PC-9 (cell line): ENCODE measurements at places on chromosomes 5 and 9. TPM values are rescaled to one million over a fixed set of nuclear protein-coding genes. Genes with fewer than 3 reads are reported as not detected.

Gene WNK2
- total RNA-seq: 44.6 and 61.3 TPM in 2 replicates

Gene RASEF
- total RNA-seq: 10.8 and 12.8 TPM in 2 replicates

Gene INSL6
- total RNA-seq: not detected in 2 replicates

Gene FST
- total RNA-seq: 0.63 and 0.65 TPM in 2 replicates

Gene CCL27
- total RNA-seq: 0.44 and 0.98 TPM in 2 replicates

Gene LECT2
- not detected in 2 replicates for total RNA-seq

Gene TNFSF15
- total RNA-seq: 0.33 and 0.55 TPM in 2 replicates

GRCh38 chr9:100204796-100205195, 105.8 kb downstream of the INVS start:
- no peak for DNase-seq

GRCh38 chr5:16776611-16777251, 159.4 kb downstream of the MYO10 start:
- DNase-seq: no peak

DNA sequence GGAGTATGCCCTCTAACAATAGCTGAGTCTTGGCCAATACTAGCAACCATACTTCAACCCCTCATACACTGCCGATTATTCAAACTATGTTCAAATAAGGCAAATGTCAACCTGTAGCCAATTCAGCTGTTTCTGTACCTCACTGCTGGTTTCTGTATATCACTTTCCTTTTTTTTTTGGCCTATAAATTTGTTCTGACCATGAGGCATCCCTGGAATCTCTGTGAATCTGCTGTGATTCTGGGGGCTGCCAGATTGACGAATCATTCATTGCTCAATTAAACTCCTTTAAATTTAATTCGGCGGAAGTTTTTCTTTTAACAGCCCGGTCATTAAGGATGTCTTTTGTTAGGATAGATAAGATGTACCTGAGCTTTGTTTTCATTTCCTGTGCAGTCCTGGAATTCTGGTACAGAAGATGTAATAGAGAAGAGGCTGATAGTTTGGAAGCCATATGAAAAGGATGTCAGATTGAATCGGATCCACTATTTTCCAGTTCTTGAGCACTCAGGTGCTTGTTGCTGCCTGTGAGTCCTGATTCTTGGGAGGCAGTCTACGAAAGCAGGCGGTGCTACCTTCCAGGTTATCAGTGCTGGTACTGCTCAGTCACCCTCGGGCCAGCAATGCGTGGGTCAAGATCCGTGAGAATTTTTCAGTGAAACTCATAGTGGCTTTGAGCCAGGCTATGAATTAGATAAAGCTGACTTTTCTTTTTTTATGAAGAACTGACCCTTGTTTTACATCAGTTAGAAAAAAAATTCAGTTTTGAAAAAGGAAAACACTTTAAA, 106.2 kb upstream of the TUT7 start:
- DNase-seq: no peak

DNA sequence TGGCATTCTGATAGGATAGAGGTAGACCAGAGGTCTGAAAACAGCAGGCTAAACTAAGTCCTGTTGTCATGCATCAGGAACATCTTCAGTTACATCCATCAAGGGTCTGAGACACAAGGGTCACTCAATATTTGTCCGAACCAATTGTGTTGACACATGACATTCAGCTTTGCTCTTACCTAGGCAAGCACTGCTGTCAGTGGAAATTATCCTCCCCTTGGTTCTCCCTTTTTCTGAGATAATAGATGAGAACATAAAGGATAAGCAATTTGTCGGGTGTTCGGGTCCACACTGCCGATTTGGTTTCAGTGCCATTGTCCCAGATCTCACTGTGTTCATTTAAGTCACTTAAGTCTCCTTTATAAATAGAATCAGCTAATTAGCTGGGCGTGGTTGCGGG, 148.3 kb upstream of the MSX2 start:
- DNase-seq: no peak

GRCh38 chr9:128919402-128920089, 1.2 kb upstream of the PHYHD1 start:
- DNase-seq: no peak

DNA sequence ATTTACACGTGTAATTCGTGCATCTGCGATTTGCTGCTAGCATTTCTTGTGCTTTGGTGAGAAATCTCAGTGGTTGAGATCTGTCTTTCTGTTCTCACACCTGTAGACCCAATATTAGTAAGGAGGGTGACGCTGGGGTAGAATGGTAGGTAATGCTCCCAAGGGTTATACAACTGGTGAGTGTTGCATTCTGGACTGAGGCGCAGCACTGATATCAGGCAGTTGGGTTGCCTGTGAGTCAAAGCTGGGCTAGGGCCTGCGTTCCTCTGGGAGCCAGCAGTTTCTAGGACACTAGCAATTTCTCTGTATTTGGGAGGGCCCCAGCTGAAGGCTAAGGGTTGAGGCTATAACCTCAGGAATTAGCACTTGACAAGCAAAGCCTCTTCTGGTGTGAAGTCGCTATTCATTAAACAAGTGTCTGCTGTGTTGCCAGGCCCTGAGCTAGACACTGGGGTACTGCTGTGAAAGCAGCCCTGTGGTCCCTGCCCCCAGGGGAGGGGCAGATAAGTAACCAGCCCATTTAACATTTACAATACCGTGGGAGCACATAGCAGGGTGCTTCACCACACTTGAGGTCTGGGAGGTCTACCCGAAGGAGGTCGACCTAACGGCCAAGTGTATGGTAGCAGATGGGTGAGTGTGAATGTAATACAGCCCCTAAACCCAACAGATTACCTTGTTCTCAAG, 28.7 kb downstream of the LARP1 start:
- DNase-seq: no peak

GRCh38 chr5:111748304-111748763, 8.7 kb downstream of the NREP start:
- no peak for DNase-seq

DNA sequence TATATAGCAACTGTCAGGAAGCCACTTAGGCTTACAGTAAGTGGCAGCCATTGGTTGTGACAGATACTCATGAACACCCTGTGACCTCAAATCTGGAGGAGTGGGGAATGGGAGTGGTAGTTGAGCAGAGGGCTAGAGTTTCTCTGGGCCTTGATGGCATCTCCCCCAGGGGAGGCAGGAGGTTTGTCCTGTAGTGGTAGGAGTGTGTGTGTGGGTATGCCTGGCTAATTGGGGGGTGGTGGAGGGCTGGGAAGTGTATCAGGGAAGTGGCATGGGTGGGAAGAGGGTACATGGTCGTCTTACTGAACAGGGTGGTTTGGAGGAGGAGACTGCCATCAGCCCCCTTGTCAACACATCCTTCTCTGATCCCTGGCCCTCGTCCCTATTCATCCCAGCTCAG, 71.5 kb downstream of the PSD2 start:
- no peak for DNase-seq

- DNase-seq: no peak
Observed at GRCh38 chr9:79598562-79599345, 27.0 kb downstream of the TLE4 start.

- no peak for DNase-seq
Observed at GRCh38 chr9:135745189-135745588, 43.2 kb downstream of the KCNT1 start.

GRCh38 chr9:133230093-133230492, 21.0 kb upstream of the OBP2B start:
- no peak for DNase-seq

- DNase-seq: no peak
Observed at GRCh38 chr9:93711002-93711401, 134.6 kb downstream of the PHF2 start.

- no peak for DNase-seq
Observed at GRCh38 chr9:89648247-89649000, 43.6 kb downstream of the GADD45G start.
